ENCODE measurements at places on chromosomes 12 and 14.

- no peak for DNase-seq
Measured at GRCh38 chr12:117192057-117192456, 1.8 kb upstream of the FBXO21 start.

- DNase-seq: no peak
Measured at GRCh38 chr14:91277546-91278382, 33.3 kb upstream of the GPR68 start.

- no peak for DNase-seq
Measured at GRCh38 chr14:102497998-102498677, 11.4 kb downstream of the ANKRD9 start.

GRCh38 chr12:4648104-4648500 is 749 bp downstream of the AKAP3 start:
- DNase-seq: no peak

- DNase-seq: no peak
Measured at GRCh38 chr12:55845785-55846496, 3.2 kb upstream of the MMP19 start.

GRCh38 chr14:76926521-76927251 is 100.5 kb downstream of the LRRC74A start:
- DNase-seq: no peak
